NCI-H2107 (cell line): ENCODE measurements at places on chromosomes 1 and 21.
A peak's percentile ranks its signal among the peaks of the same experiment; 100 is the strongest.

DNA sequence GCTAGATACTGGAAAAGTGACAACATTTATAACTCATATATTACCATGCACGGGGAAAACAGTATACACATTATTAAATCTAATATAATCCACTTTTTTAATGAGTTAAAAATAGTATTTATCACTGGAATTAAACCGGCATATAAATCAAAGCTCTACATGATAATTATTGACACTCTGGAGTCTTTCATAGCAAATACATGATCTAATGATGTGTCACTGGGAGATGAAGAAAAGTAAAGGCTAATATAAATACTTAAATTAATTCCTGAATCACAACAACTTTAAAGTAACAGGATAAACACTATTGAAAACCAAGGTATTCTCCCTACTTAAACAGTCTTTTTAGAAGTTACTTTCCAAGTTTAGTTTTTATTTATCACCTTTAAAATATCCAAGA is 52.4 kb upstream of the ASPM start:
- DNase-seq = no peak

DNA sequence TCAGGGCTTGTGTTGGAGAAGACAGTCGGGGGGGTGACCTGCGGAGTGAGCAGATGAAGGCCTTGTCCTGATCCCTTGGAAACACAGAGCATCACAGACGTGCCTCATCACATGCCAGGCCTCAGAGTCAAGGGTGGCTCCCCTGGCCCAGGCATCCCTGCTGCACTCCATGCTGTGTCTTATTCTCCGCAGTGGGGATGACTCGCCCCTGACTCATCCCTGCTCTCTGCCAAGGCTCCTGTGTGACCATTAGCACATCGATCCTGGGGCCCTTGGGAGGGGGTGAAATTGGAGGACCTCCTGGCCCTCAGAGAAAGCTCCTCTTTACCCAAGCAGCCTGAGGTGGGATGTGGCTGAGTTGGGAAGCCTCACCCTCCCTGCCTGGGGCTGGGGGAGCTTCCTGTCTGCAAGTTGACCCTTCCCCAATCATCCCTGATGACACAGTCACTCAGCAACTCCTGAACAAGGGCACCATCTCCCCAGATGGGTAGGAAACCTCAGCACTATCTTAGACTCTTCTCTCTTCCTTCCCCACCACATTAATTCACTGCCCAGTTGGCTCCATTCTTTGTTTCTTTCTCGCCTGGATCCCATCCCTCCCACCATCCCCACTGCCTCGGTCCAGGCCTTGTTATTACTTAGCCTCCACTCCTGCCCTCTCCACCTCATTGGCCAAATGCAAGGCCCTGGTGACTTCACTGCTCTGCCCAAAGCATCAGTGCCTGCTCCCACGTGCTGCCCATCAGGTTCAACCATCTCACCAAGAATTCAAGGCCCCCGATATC is 74.6 kb downstream of the CAMK2N1 start:
- DNase-seq = no peak

- no peak for DNase-seq
These were observed 20.0 kb downstream of the YIPF1 start for GRCh38 chr1:53869454-53870117.

DNA sequence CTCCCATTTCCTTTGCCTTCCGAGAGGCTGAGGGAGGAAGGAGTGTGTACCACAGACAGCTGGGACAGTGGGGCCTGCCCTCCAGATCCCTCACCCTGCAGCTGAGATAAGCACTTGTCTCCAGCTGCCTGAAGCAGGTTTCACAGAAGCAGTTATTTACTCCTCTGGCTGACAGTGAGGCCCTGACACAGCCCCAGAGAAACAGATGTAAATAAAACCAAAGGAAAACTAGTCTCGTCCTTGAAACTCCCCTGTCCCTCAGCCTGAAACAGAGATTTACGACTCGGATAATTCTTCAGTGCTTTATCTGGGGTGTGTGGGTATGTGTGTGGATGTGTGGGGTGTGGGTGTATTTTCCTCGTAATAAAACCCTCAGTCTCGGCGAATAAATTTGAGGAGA is 181.1 kb downstream of the IGSF21 start:
- peak; percentile 16 for DNase-seq

- DNase-seq = no peak
These were observed 280.5 kb upstream of the CAMK1G start for GRCh38 chr1:209302779-209303568.

DNA sequence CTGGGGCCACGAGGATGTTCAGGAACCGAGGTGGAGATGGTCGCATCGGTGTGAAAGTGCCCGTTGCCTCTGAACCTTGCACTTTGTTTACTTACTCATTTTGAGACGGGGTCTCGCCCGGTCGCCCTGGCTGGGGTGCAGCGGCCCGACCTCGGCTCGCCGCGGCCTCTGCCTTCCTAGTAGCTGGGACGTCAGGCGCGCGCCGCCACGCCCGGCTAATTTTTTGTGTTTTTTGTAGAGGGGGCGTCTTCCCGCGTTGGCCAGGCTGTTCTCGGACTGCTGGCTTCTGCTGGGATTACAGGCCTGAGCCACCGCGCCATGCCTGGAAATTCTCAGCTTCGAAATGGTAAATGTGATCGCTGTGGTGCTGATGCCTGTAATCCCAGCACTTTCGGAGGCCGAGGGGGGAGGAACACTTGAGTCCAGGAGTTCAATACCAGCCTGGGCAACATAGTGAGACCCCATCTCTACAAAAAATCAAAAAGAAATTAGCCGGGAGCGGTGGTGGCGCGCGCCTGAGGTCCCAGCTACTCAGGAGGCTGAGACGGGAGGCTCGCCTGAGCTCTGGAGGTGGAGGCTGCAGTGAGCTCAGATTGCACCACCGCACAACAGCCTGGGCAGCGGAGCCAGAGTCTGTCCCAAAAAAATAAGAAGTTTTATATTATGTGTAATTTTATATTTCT is 684 bp upstream of the MRPL20 start:
- DNase-seq = no peak

DNA sequence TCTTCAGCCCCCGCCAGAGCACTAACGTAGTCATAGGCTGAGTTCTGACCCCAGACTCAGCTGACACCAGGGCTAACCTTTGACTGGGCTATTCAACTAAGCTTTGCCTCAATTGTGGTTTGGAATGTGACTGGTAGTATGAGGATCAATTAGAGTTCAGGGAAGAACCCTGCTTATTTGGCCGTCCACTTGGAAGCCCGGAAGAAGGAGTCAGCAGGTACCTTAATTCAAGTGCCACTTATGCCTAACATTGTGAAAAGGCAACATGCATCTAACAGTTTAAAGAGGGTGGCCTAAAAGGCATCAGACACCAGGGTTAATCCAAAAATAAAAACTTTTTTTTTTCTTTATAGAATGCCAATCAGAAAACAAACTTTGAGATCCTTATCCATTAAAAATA is 92.3 kb downstream of the BEND5 start:
- no peak for DNase-seq

DNA sequence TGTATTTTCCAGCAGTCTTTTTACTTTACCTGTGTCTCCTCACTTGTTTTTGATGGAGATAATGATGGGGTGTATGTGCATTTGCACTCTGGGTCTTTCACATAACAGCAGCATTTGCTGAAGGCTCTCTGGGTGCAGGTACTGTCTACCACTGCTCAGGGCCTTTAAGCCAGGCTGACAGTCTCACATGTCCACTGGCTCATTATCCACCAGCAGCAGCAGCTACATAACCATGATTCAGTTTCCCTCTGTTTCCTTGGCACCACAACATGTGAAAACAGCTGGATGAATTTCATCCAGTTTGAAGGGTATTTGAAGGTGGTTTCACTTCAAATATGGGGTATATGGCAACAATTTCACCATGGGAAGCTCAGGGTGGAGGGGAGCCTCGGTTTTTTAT is 41.2 kb upstream of the ROR1 start:
- DNase-seq = no peak

- no peak for DNase-seq
These were observed 14.1 kb upstream of the KCNN3 start for GRCh38 chr1:154883919-154884868.

DNA sequence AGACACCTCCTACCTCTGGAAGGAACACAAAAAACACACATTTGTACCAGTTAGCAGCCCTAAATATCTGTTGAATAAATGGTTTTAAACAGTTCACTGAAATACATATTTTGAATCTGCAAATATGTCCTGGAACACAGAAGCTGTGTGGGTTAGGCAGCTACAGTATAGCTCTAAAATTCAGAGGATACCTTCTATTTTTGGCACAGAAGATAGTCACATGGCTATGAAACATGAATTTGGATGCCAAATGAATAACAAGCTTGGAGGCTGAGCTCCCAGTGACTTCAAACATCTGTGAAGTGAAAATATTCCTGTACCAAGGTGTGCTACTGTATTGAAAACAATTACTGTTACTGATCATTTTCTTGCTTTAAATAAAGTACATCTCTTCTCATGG is 391.5 kb upstream of the ADGRL2 start:
- DNase-seq = no peak

DNA sequence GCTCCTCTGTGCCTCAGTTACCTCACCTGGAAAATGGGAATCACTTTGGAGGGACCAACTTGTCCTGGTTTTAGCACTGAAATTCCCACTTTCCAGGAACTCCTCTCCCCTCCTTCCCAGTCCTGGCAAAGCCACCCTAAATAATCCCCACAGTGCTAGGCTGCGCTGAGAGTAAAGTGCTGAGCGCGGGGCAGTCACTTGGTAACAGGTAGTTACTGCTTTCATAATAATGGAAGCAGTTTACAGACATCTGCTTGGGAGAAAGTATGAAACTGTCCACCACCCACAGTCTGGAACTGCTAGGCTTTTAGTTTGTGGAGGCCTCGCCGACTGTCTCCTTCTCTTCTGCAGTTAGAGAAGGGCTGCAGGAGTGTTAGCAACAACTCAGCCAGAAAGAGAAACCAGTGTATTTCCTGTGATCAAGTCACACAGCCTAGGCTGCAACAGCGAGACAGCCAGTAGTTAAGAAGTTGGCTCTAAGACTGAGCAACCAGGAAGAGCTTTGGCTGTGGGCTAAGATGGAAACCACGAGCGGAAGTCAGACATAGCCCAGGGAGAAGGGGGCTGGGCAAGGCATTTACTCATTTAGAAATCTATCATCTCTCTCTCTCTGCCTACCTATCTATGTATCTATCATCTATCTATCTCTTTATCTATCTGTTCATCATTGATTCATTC is 30.8 kb upstream of the ABCG1 start:
- DNase-seq = no peak

DNA sequence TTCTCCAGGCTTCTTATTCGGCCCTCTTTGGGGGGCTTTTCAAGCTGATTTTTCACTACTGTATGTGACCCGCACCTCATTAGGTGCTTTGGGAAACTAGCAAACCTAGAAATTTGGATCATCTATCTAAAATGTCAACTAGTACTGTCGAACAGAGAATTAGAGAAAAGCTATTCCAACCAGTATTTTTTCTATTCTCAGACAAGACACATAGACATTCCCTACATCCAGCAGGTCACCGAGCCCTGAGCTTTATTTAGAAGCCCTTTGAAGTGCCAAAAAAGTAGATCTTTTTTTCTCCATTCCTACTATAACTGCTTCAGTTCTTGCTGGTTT is 310 bp upstream of the SSR2 start:
- DNase-seq = no peak
